T-helper 2 cell (primary cell): ENCODE measurements at places on chromosomes 16 and 17.

DNA sequence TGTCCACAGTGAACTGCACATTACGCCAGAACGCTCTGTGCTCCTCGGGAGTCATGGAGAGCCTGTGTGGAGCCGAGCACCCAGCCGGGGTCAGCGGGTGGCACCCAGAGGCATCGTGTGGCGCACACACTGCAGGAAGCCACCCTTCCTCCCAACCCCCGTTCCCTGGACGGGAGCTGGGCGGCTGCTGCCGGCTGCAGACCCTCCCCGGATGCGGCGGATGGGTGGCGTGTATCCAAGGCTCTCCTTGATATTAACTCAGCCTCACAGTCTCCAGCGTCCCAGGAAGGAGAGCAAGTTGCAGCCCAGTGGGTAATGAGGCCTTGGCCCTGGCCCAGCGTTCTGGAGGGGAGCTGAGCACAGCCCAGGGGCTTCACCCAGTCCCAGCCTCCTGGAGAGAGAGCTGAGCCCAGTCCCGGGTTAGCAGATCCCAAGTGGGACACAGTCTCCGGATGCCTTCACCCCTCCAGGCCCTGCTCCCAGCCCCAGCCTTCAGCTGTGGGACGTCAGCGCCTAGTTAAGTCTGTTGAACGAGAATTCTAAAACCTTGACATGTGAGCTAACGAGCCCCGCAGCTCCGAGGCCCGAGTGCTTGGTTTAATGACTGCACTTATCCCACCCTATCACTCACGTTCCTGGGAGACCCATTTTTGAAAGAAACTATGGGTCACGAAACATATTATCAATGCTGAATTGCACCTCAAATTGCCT, 86.6 kb downstream of the TBC1D16 start:
- no peak for DNase-seq

- no peak for DNase-seq
Observed at GRCh38 chr17:35080536-35080935, 17.0 kb upstream of the RFFL start.

DNA sequence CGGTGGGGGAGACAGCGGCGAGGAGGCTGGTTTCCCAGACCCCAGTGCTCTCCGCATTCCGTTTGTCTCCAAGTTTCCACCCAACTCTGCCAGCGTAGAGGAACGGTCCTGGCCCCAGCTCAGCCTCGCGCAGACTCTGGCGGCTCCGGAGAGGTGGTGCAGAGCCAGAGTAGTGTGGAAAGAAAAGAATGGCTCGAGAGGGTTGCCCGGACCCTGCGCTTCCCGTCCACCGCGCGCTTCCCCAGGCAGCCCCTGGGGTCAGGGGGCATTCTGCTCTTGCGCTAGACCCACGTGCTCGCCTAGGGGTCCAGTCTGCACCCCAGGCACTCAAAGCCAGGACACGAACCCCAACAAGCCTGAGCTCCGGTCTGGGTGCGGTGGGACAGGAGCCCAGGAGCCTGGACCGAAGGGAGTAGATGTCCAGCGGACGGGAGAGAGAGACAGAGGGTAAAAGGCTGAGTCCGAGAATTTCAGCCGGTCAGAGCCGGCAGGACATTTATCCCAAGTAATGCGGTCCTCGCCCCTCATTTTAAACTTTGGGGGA, 3.8 kb downstream of the PMP22 start:
- no peak for DNase-seq

GRCh38 chr16:26348095-26348494, 656.3 kb downstream of the HS3ST4 start:
- no peak for DNase-seq

DNA sequence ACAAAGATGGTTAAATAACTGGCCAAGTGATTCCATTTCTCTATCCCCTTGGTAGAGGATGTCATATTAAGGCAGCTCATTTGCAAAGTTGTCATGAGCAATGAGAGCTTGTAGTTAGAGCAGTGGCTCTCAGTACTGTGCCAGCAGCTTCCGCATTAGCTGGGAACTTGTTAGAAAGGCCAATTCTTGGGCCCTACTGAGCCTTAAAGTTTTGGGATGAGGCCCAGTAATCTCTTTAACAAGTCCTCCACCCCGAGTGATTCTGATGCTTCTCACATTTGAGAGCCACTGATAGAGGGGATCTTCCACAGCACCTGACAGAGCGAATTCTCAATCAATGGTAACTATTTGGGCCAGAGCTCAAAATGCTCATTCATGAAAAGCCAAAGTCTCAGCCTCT, 20.2 kb upstream of the CCL1 start:
- no peak for DNase-seq

DNA sequence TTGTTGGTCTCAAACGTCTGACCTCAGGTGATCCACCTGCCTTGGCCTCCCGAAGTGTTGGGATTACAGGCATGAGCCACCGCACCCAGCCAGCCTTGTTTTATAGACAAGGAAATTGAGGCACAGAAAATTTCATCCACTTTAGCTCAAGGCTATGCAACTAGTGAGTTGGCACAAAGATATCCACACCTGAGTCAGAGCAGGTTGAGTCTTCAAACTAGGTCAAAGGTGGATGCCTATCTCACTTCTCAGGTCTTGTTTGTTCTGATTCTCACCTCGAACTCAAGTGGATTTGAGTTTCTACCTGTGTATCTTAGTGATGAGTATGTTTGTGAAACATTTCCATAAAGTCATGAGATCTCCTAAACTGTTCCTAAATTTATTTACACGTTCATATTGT, 35.6 kb upstream of the GAS7 start:
- DNase-seq: no peak

GRCh38 chr17:44384281-44384822, 5.1 kb downstream of the ITGA2B start:
- DNase-seq: no peak
